ENCODE measurements at places on chromosomes 3 and 15.

DNA sequence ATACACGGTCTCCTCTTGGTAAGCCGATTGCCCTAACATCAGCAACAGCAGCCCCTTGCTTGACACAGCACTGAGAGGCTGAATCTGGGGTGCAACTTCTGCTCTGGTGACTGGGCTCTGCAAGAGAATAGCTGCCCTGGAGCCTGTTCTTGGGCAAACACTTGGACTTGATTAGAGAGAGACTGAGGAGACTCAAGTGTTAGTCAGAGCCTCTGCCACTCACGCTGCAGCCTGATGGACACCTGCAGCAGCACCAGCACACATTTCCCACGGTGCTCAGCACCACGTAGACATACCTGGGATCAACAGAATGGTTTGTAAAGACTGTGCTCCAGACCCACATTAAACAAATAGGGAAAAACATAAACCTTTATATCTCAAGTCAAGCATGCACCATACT, 35.8 kb upstream of the UMPS start:
- DNase-seq = no peak

DNA sequence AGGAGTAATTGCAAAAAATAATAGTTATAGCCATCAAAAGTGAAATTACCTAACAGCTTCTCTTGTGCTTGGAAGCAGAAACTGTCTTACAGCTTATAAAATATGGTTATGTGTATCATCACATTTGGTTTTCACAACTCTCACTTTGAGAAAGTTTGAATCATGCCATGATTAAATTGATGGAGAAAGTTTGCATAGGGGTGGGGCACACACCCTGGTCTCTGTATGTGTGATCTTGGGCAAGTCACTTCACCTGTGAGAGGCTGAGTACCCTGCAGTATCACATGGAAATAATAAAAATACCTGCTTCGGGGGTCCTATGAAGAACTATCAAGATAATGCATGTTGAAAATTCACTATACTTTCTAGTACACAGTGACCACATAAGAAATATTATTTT, 471.4 kb downstream of the RAP2B start:
- no peak for DNase-seq

DNA sequence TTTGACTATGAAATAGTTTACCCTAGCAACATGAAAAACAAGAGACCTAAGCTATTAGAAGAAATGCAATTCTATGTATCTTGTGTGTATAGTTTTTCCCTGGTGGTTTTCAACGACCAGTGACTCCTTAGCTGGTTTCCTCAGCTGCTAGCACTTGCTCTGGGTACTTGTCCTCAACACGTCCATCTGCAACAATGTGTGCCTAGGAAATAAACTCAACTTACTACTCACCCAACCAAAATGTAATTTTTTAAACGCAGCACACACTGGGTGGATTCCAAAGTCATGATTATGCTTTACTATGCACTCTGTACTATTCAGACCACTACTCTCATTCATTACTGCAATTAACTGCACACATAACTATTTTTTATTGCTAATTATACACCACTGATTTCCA, 31.0 kb downstream of the CPA3 start:
- no peak for DNase-seq

- DNase-seq = no peak
Observed at GRCh38 chr3:15685927-15686326, 84.4 kb downstream of the BTD start.

GRCh38 chr3:134299185-134299887, 48.7 kb upstream of the RYK start:
- DNase-seq = no peak
